CD4-positive, alpha-beta T cell treated with Interleukin-15 for 4 hours (primary cell): ENCODE measurements at places on chromosomes 1 and 21.

- DNase-seq = no peak
These were observed 254.8 kb downstream of the KIF26B start for GRCh38 chr1:245409341-245410195.

- DNase-seq = no peak
These were observed 10.5 kb downstream of the NCMAP start for GRCh38 chr1:24566236-24566867.

- DNase-seq = no peak
These were observed 37.4 kb upstream of the CCDC27 start for GRCh38 chr1:3714814-3715213.

GRCh38 chr1:192448026-192448578 lies 127.5 kb upstream of the RGS1 start:
- no peak for DNase-seq

DNA sequence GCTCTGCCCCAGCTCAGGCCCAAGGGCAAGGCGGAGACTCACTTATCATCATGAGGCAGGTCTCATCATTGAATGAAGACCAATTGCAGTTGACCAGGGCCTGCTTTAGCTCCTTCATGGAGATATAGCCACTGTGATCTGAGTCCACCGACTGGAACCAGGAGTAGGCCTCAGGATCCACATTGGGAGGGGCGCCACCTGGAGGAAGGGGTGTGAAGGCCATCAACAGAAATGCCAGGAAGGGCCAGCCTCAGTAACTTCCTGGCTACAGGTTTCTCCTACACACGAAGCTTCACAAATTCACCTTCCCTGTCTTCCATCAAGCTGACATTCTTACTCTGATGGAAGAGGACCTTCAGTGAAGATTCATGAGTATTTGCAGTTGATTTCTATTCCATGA lies 11.6 kb downstream of the PEF1 start:
- no peak for DNase-seq

DNA sequence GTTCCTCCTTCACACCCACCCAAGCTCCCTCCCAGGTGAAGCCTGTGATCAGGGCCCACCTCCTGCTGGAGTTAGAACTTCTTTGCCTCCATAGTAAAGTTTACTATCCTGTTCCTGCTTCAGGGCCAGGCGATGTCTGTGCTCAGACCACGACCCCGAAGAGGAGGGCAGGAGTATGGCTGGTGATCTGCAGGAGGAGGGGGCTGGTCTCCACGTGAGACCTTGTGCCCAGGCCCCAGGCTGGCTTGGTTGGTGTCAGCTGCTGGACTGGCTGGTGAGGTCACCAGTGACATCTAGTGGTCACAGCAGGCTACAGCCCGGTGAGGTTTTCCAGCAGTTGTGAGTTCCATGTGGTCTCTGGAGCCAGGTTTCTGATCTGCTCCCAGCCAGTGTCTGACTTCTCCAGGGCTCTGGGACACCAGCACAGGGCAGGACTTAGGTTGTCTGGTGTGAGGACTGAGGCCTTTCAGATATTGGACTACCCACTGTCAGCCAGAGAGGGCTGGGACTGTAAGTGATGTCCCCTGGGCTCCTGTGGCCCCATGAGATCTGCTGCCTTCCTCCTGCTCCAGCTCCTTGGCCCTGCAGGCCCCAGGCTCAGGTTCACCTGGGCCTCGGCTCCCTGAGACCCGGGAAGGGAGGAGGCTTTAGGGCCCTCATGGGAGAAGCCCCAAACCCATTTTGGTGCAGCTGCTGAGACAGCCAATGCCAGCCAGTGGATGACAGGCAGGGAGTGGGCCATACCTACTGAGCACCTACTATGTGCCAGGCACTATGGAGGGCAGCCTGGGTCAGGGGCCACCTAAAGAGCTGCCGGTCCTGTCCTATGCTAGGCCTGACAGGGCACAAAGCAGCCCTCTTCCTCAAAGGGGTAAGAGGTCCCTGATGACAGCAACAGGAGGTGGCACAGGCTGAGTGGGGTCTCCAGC lies 6.0 kb upstream of the UBL4B start:
- DNase-seq = peak; percentile 50

DNA sequence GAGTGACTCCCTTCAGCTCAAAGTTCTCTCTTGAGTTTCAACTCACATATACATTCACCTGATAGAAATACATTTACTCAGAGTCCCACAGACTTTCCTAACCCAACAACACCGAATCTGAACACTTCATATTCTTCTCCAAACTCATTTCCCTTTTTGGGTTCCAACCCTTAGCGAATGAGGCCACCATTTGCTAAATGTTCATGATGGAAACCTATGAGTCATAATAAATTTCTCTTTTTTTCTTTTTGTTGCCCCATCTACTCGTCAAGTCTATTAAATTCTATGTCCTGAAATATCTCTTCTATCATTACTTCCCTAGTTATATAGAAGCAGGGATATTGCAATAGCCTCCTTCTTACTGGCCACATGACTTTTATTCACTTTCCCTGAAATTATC lies 100.1 kb downstream of the HLX start:
- DNase-seq = no peak

DNA sequence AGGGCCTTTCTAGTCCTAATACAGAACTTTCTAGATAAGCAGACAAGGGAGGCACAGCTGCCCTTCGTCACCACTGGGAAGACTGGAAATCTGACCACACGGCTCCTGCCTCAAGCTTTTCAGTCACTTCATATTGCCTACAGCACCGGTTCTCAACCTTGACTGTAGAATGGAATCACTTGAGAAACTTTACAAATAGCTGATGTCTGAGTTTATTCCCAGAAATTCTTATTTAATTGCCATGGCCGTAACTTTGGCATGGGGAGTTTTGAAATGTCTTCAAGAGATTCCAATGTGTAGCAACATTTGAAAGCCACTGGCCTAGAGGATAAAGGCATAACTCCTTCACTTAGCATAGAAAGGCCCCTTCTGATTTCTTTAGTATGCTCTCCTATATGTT lies 42.4 kb upstream of the STMN1 start:
- DNase-seq = no peak

DNA sequence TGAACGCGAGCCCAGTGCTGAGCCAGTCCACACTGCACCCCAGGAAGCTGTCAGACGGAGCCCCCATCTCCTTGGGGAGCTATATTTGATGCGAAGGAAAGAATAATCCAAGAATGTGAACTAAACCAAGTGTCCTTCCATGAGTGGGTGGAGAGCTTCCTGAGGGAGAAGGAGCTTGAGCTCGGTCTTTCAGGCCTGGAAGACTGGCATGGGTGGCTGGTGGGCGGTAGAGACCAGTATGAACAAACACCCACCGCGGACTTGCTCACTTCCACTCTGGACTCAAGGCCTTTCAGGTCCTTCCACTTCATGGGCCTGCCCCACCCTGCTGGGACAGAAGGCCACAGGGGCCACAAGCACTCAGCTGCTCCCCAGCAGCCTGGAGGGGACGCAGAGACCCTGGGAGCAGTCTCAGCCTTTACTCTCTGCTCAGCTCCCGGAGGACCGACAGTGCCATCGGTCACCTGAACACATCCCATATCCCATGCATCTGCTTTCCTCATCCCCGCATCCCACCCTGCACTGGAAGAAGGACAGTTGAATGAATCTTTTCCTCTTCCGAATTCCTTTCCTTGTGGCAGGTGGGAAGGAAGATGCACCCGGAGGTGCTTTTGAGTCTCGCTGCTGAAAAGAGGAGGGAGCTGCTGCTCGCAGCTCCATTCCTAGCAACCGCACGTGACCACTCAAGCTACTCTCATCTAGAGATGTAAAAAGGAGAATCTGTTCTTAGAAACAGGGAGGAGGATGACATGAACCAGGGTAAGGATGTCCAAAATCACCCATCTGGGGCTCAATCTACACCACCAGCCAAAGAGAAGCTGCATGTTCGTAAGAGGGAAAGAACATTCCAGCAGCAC lies 92.3 kb downstream of the PGBD5 start:
- DNase-seq = no peak
